Posterior vena cava (tissue), 2 donors: ENCODE measurements at places on chromosomes 4 and X.

DNA sequence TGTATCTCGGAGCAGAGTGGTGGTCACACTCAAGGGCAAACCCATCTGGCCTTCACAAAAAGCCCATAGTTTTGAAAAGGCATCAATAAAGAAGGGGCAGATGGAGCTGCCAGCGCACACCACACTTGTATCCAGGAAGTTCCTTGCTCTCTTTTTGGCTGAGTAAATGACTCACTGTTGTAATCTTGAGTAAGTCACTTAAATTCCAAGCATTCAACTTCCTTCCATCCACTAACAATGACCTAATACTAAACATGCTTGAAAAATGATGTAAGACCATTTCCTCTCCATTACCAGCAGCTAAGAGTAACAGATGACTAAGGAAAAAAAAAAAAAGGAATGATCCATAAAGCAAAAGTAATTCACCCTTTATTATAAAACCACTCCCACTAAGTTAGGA, 32.4 kb upstream of the MYOZ2 start:
- DNase-seq: no peak

DNA sequence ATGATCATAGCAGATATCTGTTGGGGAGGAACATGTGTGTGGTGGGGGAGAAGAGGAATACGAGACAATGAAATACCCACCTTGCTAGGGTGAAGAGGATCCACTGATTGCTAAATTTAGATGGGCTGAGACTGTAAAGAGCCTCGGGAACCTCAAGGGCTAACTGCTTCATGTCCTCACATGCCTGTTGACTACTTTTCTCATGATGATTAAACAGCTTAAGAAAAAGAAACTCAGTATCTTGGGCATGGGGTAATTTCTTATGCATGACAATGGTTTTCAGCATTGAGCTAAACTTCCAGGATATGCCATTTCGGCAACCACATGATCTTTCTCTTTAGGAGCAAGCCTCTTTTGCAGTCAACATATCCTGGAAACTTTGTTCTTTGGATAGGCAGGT, 3.9 kb upstream of the LNX1 start:
- no peak for DNase-seq

GRCh38 chrX:11899091-11899490, 141.1 kb downstream of the MSL3 start:
- DNase-seq: no peak

- no peak for DNase-seq
Observed at GRCh38 chr4:150814873-150815272, 200.2 kb downstream of the LRBA start.

GRCh38 chr4:79886557-79886956, 186.5 kb downstream of the ANTXR2 start:
- no peak for DNase-seq

- no peak for DNase-seq
Observed at GRCh38 chr4:153528705-153529485, 62.7 kb downstream of the TMEM131L start.

DNA sequence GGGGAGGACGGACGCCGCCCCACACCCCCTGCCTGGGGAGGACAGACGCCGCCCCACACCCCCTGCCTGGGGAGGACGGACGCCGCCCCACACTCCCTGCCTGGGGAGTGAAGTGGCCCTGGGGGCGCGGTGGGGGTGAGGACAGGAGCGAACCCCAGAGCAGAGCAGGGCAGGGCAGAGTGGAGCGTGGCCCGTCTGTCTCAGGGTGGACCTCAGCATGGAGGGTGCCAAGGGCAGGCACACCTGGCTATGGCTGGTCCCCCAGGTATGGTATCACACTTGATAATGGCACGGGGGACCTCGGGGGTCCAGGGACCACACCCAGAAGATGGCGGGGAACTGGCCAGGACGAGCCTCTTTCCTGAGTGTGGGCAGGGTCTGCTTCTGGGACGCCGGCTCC, 9.6 kb downstream of the LRPAP1 start:
- peak; percentile 48 for DNase-seq

DNA sequence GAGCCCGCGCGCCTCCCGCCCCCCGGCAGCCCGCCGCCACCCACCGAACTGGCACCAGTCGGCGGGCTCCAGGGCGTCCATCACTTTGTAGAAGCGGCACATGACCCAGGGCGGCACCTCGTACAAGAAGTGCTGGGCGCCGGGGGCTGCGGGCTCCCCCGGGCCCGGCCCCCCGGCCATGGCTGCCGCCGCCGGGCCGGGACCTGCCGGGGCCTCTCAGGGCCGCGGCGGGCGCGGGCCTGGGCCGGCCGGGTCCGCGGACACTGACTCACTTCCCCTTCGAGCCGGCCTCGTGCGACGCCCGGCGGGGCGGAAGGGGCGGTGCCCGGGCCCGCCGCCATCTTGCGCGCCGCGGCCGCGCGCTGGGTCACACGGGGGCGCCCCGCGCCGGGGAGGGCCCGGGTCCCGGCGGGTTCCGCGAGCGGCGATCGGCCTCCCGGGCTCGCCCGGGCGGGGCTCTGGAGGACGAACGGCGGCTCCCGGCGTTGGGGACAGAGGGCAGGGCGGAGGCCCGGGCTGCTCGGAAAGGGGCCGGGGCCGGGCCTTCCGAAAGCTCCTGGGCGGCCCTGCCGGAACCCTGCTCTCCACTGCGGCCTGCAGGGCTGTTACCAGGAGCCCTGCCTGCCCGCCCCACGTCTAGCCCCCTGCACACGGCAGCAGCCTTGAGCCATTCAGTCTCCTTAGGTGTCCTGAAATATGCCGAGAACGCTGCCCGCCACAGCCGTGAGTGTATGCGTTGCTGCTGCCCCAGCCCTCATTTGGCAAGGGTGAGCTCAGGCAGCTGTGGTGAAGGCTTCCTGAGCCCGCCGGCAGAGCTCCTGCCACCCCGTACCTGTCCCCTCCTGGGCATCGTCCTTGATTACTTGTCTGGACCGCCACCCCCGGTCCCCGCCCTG, at the start of gene IRAK1:
IRAK1 (minus strand) TSS at position 270 of the 896 bp plus-strand sequence; CDS start at position 180, 90 bp downstream.
- no peak for DNase-seq

DNA sequence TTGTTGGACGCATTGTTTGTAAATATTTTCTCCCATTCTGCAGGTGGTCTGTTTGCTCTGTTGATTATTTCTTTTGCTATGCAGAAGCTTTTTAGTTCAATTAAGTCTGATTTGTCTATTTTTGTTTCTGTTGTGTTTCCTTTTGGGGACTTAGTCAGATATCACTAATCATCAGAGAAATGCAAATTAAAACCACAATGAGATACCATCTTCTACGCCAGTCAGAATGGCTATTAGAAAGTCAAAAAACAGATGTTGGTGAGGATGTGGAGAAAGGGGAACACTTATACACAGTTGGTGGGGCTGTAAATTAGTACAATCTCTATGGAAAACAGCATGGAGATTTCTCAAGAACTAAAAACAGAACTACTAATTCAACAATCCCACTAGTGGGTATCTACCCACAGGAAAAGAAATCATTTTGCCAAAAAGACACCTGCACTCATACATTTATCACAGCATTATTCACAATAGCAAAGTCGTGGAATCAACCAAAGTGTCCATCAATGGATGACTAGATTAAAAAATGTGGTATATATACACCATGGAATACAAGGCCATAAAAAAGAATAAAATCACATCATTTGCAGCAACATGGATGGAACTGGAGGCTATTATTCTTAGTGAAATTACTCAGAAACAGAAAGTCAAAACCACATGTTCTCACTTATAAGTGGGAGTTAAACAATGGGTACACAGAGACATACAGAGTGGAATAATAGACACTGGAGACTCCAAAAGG, 8.1 kb downstream of the COQ2 start:
- DNase-seq: no peak

DNA sequence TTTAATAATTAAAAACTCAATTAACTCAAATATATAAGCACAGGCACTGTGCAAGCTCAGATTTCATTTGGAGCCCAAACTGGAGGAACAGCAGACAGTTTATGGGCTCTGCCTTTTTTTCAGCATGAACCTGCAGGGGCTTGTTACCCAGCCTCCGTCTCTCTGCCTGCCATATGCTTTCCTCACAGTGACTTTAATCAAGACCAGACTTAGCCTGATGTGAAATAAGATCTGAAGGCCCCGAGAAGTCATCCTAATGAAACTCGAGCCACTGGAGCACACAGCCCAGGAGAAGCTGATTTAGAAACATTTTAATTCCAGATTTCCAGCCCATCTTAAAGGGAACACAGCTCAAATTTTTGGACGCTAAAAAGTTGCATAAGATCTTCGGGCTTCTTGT, 55.6 kb downstream of the SPATA18 start:
- no peak for DNase-seq

GRCh38 chr4:94285666-94286065, 57.0 kb downstream of the HPGDS start:
- no peak for DNase-seq

DNA sequence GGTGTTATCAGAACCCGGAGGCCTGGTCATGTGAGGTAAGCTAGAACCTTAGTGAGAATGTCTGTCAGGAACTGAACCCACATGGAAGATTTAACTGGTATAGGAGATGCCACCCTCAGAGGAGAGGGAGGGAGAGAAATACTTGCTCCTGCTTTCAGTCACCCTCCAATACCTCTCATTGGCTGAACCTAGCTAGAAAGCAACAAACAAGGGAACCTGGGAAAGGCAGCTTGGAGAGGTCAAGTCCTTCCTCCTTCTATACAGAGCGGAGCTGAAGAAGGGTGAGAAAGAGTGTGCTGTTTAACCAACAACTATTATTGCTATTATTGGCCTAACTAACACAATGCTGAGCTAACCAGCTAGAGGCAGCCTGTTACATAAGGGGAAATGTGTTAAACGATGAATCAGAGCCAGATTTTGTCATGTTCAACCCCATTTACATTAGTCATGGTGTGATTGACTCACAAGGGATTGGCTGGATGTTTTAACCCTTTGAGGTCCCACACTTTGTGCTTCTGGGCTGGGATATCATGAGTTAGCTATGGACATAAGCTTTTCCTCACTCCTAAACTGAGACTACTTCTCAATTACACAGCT, 96.5 kb upstream of the ESX1 start:
- DNase-seq: no peak

GRCh38 chr4:14667624-14668151, 334.6 kb upstream of the CPEB2 start:
- DNase-seq: no peak

DNA sequence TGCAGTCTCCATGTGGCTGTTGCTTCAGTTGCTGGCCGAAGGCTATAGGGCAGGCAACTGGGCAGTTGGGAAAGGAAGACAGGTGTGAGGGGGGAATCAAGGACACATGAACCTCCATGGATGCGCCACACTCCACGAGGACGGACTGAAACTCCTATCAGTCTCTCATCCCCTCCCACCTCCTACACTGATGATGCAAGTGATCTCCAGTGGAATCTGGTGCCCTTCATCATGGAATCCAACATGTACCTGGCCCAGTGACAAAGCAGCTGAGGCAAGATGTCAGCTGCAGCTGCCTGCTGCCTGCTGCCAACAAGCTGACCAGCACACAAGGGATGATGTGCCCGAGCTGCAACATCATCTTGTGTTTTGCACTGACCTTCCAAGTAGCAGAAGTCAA, 26.0 kb upstream of the MGST2 start:
- no peak for DNase-seq

DNA sequence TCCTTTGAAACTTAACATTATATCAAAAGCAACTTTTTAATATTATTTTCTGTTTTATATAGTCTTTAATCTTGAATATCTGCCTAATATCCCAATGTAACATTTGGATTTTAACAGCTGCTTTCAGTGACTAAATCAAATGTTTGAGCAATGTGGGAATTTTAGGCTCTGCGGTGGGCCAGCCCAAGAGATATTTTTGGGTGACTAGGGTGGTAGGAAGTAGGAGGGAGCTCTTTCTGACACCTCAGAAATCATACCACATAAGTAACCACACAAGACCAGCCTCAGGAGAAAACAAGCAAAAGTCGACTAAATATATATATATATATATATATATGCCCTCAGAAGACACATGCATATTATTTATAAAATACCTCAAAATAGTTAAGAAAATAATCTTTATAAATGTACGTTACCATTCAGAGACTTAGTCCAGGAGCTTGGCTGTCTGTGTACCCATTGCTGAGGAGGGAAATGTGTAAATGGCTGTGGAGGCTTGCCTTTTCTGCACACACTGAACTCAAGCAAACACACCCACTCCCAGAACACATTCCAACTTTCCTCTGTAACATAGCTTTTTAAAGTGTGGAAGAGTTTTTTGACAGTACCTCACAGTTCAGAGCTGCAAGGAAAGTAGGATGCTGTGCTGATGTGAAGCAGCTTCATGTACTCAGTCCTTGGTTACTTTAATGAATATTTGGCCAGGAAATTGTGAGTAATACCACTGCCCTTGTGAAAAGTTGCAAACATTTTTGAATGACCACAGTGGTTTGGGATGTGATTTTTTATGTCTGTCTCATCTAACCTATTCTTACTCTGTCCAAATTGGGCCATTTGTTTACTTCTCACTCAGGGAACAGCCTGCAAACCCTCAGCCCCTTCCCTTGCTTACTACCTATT, at the start of gene RTL3:
RTL3 (minus strand) TSS at position 484 of the 900 bp plus-strand sequence. CDS start 908 bp downstream, outside the sequence.
- no peak for DNase-seq

DNA sequence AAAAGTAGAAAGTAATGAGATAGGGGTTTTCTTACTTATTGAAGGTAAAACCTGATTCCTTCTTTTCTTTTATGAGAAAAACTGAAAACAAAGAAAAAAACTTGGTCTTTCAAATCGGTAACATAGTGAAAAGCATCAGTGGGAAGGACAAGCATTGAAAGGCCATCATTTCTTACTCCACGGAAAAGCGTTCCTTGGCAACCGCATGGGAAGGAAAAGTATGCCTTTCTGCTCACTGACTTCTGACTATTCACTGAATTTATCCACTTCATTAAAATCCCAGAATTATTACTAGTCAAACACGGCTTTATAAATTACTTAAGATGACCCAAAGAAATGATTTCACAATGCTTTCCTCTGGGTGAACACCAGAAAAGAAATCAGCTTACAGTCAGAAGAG, 646.7 kb downstream of the TLL1 start:
- no peak for DNase-seq

GRCh38 chr4:88005076-88005475, 2.4 kb upstream of the PKD2 start:
- no peak for DNase-seq

GRCh38 chr4:4696530-4696929, 154.7 kb upstream of the STX18 start:
- DNase-seq: no peak

GRCh38 chr4:158302076-158302866, 92.0 kb downstream of the TMEM144 start:
- DNase-seq: no peak

- peak; percentile 84 for DNase-seq
Observed at GRCh38 chrX:87409113-87409841, 108.3 kb upstream of the KLHL4 start.
